Fibroblast of gingiva (primary cell): ENCODE measurements at places on chromosomes 11 and 22.

DNA sequence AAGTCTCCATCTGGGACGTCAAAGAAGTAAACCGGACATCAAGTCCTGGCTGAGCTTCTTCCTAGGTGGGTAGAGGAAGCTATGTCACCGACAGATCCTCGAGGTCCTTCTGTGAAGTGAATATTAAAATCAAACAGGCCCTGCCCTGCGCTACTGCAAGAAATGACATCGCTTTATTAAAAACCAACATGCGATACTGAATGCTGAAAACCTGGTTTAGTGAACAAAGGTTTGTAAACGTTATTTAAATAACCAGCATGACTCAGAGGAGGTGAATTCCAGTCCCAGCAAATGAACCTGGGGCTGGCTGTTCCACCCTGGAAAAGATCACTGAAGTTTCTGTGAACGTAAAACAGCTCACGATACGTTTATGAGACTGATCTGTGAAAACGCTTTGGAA, 645 bp downstream of the RTCB start:
- DNase-seq, result no peak

DNA sequence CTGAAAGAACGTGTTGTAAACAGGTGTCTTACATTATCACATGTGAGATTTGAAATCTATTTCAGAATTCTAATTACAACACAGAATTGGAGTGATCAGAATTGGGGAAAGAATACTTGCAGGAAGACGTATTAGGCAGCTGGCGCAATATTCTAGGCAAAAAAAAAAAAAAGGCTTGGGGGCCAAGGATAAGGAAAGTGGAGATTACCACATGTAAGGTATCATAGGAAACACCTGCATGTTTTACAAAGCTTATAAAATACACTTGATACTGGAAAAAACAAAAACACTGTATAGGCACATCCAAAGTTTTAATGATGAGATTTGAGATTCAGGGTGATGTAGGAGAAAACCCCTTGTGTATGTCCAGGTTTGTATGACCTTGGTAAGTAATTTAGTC, 245.1 kb downstream of the DDX10 start:
- DNase-seq, result no peak

GRCh38 chr11:20355221-20356219, 8.0 kb upstream of the HTATIP2 start:
- peak; percentile 42 for DNase-seq

DNA sequence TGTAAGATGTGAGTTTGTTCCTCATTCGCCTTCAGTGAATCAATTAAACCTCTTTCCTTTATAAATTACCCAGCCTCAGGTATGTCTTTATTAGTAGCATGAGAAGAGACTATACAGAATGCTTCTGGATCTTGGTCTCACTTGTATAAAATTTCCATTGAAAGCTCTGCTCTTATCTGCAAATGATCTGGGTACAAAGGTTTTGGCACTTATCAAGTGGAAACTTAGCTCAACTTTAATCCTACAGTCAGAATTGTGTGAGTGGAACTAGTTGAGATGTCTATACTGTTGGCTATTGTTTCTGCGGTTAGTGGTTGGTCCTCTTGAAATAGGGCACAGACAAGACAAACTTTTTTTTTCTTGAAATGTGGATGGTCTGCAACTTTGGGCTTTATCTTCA, 71.2 kb upstream of the CHORDC1 start:
- DNase-seq, result no peak

- no peak for DNase-seq
Measured at GRCh38 chr11:12559011-12559410, 115.2 kb upstream of the TEAD1 start.

DNA sequence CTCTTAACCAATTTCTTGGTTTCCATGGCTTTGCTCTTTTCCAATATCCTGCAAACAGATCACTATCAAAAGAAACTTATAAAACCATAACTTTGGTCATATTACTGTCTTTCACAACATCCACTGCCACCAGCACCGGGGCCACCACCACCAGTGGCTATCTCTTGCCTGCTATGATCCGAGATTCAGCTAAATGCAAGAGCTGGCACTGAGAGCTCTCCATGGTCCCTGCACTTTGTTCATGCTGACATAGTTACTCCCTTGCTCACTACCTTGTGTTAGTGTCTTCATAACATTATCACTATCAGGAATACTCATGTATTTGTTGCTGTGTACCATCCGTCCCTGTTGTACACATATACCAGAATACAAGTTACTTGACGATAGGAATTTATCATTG, 299.0 kb downstream of the ETS1 start:
- no peak for DNase-seq

DNA sequence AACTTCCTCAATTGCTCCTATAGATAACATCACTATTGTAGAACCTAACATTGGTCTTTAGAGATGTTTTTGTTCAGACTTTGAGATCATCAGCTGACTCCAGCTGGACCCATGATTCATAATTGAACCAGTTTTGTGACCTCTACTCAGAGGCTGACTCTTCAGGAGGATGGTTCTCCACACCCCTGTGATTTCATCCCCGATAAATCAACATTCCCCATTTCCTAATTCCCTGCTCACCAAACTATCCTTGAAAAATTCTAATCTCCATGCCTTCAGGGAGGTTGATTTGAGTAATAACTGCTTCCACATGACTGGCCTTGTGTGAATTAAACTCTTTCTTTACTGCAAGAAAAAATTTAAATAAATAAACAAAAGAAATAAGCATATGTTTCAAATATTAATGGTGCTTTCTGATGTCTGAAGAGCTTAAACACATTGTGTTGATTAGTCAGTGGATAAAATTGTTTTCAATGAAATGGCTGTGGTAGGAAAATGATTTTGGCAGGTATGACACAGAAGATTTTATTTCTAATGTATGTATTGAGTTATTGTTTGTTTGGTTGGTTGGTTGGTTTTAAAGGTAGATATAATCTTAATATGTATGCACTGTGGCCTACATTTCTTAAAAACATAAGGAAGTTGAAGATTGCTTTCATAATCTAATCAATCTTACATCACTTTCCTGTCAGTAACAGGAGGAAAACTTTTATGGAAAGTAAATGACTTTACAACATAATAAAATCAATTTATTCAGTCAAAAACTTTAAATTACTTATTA, 427.9 kb upstream of the CCDC179 start:
- peak; percentile 87 for DNase-seq

DNA sequence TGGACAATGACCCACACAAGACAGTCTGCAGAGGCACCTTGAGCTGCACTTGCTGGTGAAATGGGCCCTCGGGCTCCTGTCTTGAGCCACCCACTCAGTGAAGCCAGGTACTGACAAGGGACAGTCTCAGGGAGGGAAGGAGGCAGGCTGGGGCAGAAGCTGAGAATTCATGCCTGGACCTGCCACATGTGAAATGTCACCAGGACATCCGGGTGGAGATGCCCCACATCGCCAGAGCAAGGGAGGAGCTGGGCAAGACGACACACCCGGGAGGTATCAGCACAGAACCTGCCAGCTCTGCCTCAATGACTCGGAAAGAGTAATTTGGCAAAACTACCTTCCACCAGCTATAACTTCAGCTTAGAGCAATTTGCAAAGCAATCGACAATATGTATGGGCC, 23.5 kb downstream of the CPT1A start:
- DNase-seq, result no peak

DNA sequence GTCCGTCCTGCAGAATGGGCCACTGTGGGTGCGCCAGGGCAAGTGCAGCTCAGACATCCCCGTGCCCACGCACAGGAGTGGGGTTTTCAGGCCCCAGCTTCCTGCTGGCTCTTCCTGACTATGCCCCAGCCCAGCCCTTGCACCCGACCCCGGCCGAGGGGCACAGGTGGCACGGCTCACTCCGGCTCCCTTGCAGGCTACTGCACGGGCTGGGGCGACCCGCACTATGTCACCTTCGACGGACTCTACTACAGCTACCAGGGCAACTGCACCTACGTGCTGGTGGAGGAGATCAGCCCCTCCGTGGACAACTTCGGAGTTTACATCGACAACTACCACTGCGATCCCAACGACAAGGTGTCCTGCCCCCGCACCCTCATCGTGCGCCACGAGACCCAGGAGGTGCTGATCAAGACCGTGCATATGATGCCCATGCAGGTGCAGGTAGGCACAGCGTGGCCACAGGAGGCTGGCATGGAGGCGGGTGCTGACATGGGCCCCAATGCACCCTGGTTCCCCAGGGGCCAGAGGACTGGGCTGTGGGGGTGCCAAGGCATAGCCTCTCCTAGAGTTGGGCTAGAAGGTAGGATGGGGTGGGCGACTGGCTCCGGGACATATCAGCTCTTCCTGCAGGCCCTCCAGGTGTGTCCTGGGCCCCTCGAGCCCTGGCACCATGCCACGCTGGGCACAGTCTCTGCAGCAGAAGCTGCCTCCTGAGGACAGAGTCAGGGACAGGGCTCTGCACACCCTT, 27.7 kb downstream of the MUC2 start:
- no peak for DNase-seq

GRCh38 chr11:94018721-94019120, 2.4 kb upstream of the HEPHL1 start:
- DNase-seq, result no peak

DNA sequence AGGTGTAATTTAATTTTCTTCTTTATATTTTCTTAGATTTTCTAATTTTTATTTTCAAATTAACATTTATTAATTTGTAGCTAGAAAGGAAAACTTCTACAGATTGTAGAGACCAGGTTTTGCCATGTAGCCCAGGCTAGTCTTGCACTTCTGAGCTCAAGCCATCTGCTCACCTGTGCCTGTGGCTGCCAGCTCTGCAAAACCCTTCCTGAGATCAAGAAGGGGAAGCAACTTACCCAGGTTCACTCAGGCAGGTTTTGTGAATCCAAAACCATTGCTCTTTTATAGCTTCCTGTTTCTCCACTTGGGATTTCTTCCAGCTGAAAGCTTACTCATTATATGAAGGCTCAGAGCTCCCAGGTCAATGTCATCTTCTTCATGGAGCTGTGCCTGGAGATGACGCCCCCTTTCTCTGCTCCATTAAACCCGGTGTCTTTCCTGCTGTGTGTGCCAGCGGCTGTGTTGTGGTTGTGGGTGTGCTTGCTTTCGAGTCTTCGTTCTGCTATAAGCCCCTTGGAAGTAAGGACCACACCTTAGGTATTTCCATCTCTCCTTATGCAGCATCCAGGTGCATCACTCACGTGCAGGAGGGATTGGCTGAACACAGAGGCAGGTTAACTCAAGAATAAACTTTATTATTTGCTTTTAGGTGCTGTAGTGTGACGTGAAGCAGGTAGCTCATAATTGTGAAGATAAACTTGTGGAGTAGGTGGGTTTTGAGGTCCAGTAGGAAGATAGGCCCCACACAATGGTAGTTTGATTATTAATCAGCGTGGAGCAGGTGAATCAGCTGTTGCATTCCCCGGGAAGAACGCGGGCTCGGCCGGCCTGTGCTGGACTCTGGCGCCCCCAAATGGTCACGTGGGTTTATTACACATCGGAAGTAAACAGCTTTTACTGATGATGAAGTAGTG, 42.2 kb upstream of the INCENP start:
- peak; percentile 53 for DNase-seq

DNA sequence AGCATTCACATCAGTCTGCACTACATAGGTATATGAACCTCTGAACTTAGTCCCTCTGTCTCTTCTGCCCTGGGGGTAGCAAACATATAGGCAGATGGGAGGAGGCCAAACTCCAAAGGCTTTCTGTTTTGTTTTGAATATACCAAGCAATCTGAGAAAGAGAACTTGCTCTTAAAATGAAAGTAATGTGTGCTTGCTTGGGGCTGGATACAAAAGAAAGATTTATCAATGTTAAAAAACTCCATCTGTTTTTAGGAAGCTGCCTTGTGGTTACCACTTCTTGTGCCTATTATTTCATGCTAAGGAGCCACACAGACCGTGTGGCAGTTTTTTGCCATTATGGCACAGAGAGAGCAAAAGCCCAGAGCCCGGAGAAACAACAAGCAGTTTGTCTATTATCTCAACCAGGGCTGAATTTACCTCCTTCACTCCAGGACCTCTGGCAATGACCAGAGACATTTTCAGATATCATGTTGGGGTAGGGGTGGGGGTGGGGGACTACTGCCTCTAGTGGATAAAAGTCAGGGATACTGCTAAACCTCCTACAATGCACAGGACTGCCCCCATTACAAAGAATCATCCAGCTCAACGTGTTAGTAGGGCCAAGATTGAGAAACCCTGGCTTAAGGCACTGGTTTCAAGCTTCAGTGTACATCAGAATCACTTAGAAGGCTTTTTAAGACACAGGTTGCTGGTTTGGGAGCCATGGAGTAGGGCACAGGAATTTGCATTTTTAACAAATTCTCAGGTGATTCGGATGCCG, 124.2 kb downstream of the APIP start:
- peak; percentile 40 for DNase-seq

GRCh38 chr22:28395920-28396753, 283.5 kb downstream of the TTC28 start:
- DNase-seq, result peak; percentile 39

DNA sequence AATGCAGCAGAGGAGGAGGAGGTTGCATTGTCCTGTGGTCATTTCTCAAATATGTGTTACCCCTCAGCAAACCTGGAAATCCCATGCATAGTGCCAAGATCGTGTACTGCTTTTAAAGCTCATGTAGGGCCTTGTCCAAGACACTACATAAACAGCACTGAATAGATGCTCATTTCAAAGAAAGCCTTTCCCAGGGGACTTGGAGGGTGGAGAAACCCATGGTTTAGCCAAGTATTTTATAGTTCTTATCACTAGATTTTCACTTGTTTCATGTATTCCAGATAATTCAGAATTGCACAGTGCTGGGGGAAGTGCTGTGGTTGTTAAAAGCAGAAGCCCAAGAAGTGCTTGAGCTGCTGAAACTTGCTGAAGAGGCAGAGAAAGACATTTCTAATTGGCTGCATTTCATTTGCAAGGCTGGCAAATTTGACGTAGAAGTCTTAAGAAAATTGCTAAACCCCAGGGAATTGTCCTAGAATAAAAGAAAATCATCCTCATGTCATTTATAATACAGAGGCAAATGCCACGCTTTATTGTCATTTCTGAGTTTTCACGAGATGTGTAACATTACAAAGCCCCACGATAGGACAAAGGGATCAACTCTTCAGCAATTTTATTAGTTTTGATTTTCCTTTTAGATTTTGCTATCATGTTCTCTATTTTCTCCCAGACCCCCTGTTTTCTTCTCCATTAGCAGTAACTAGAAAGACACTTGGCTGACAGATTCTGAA, 20.1 kb downstream of the CSRP3 start:
- no peak for DNase-seq

DNA sequence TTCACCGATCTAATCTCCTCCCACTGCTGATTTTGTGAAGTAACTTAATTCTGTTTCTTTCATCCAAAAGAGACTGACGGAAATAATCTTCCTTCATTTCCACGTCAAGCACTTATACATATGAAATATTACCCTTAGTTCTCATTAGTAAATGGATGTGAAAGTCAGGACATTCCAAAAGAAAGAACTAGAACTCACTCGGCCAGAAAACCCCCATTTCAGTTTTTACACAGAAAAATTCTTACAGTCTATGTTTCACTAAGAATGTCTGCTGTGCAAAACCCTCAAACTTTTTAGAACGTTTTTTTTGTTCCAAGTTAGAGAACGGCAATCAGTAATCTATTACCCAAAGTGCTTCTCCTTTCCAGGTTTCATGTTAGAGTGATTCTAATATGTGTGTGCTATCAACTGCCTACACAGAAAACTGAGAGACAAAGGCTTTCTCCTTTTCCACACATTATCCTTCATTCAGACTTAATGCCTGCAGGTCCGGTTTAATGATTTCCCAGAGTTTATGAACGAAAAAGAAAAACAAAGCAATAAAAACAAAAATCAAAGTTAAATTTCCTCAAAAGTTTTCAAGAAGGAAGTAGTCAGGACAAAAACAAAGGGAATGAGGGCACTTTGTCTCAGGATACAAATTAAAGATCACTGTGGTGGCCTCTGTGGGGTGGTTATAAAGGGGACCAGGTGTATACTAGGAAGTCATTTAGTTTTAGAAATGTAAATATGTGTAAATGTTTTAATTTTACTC, 11.3 kb upstream of the SESN3 start:
- DNase-seq, result no peak
